ENCODE measurements at places on chromosomes 7 and 10. TPM values are rescaled to one million over a fixed set of nuclear protein-coding genes. Genes with fewer than 3 reads are reported as not detected.

CARD11 gene
- polyA plus RNA-seq: 2.7 TPM

MKI67 gene
- 52.1 TPM for polyA plus RNA-seq

ZMIZ2 gene
- polyA plus RNA-seq: 67.0 TPM

CCL26 gene
- polyA plus RNA-seq: 0.43 TPM

RNF133 gene
- polyA plus RNA-seq: 0.35 TPM

ABCC2 gene
- 1.1 TPM for polyA plus RNA-seq

EBLN1 gene
- not detected for polyA plus RNA-seq

ERLIN1 gene
- polyA plus RNA-seq: 48.4 TPM

WNT8B gene
- not detected for polyA plus RNA-seq

PNLIPRP1 gene
- polyA plus RNA-seq: not detected

MALSU1 gene
- 52.5 TPM for polyA plus RNA-seq

AP4M1 gene
- polyA plus RNA-seq: 37.9 TPM

CRYGN gene
- 0.43 TPM for polyA plus RNA-seq

VAX1 gene
- not detected for polyA plus RNA-seq

TMEM270 gene
- polyA plus RNA-seq: not detected

ZNF467 gene
- 32.8 TPM for polyA plus RNA-seq

Measured in left lung (tissue), 14 donors.